ENCODE measurements at places on chromosomes 6 and 20.

DNA sequence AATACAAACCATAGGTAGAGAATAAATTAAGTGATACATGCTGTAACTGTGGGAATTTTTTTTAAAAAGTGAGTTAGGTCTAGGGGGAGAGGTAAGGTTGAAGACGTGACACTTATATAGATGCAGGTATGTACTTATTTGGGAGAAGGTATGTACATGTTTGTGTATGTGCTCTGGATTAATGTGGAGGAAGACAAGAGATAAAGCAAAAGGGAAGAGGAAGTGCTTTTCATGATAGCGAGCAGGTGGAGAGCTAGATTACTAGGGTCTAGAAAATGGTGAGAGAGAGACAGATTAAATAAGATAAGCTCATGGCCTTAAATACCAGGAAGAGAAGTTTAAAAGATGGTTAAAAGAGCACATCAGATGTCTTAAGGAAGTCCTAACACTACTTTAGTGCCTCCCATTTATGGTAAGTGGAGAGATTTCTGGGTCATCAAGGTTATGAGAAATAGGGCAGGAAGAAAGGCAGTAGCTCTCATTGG, 92.5 kb downstream of the MAN1A1 start:
- H3K36me3 ChIP-seq, result no peaks in the 10 kb centered on the region
- no peak overlapping the region for H3K27ac ChIP-seq
- H3K4me1 ChIP-seq, result no peaks in the 10 kb centered on the region
- DNase-seq, result no peak

DNA sequence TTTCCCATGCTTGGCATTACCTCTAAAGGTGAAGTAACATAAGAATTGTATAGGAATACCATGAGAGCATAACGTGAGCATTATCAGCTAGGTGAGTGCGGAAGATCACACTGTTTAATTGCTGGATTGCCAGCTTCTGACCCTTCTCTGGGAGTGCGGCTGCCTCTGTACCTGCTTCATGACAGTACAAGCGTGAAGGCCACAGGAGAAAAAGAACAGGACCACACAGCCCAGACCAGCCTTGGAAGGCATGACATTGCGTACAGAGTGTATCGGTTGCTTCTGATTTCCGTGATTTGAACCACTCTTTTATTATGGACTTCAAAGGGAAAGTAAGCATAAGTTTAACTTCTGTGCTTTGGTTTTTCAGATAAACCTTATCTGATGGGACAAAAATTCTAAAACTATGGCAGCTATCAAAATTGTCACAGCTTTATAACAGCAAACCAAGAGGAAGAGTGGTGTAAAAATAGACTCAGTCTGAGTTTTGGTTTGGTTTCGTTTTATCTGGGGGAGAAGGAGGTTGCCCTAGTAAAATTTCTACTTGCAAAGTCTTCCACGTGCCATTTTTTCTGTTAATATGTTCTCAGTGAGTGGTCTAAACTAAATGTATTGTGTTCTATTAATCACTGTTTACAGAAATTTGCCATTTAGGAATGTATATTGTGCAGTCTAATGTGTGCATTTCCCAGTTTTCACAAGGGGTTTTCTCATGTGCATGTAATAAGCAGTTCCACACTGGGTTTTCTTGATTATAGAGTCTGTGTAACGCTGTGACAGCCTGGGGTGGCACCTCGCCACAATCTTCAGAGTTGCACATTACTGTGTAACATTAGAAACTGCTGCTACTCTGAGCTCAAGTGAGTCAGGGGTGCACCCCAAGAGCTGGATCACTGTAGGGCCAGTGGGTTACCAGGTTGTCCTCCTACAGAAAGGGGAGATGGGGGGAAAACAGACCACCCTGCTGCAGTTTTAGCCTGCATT, 97.3 kb downstream of the RPP40 start:
- no peak overlapping the region for H3K4me3 ChIP-seq
- no peaks in the 10 kb centered on the region for H3K27me3 ChIP-seq
- H3K27ac ChIP-seq, result no peak overlapping the region
- DNase-seq, result no peak
- no peaks in the 10 kb centered on the region for H3K4me1 ChIP-seq

DNA sequence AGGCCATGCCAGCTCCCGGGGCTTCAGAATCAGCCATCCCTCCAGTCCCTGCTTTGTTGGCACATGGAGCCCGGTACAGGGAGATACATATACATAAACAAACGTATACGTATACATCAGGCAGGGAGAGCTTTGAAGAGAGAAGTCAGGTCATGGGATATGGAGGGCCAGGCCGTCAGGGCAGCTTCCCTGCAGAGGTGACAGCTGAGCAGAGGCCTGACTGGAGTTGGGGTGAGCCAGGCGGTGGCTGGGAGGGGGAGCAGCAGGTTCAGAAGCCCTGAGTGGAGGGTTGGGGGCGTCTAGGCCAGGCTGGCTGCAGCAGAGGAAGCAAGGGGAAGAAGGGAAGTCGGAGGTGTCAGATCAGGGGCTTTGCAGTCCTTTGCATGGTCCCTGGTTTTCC, 61.7 kb downstream of the STK35 start:
- no peaks in the 10 kb centered on the region for H3K36me3 ChIP-seq
- no peaks in the 10 kb centered on the region for H3K27me3 ChIP-seq
- no peaks in the 10 kb centered on the region for H3K4me1 ChIP-seq
- DNase-seq, result no peak
- no peak overlapping the region for H3K4me3 ChIP-seq

DNA sequence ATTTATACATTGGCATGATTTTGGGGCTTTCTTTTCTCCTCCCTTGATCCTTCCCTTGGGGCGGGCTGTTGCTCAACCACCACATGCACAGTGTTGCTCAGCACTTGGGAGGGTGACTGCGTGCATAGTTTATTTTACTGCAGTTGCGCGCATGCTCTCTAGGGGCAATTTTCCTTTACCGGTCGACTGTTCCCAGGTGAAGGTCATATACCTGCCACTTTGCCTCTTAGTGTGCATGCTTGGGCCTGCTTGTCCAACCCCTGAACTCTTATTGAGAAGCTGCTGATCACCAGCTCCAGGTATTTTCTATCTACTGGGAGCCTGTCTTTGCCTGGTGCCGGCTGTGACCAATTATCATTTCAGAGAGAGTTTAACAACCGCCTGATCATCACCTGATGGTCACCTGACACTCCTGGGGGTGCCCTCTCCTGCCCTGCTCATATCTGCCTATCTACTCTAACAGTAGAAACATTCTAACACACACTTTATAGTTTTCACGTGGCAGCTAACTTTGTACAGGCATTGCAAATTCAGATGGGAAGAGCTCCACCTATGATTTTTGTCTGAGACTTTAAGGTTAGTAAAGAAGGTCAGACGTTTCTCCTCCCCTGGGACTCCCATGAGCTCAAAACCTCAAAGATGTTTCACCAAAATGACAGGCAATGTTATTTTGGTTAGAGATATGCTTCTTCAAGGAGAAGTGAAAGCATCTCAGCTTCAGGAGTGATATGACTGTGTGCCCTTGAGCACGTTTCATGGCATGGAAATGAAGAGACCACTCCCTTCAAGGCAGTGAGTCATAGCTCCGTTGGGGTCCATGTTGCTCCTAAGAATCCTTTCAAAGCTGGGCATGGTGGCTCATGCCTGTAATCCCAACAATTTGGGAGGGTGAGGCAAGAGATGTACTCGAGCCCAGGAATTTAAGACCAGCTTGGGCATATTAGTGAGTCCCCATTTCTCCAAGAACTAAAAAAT, 227.5 kb upstream of the MYLIP start:
- H3K4me1 ChIP-seq, result no peaks in the 10 kb centered on the region
- no peak overlapping the region for H3K4me3 ChIP-seq
- no peak for DNase-seq
- no peaks in the 10 kb centered on the region for H3K27me3 ChIP-seq

GRCh38 chr6:161161889-161162624, 111.8 kb downstream of the AGPAT4 start:
- peak overlapping the region; percentile 62 for H3K27ac ChIP-seq
- H3K4me3 ChIP-seq, result no peak overlapping the region
- no peaks in the 10 kb centered on the region for H3K27me3 ChIP-seq

- no peak overlapping the region for H3K4me3 ChIP-seq
- no peaks in the 10 kb centered on the region for H3K27me3 ChIP-seq
- no peak overlapping the region for H3K27ac ChIP-seq
- H3K36me3 ChIP-seq, result no peaks in the 10 kb centered on the region
- DNase-seq, result no peak
Observed at GRCh38 chr20:24909086-24909780, 39.8 kb upstream of the CST7 start.

DNA sequence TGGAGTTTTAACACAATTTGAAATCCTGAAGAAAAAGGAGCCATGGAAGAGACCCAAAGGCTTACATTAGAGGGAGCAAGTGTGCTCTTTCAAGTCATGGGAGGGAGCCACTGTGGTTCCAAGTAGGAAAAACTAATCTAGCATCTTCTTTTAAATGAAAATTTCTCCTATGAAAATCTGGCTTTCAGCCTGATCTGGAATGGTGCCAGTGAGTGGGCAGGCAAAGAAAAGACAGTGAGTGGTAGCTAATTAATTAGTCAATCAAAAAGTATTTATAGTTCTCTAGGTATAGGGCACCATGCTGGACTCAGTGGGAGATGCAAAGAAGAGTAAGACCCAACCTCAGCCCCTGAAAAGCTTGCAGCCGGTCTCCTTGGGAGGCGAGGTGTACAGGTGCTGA, 21.9 kb downstream of the CAP2 start:
- H3K27ac ChIP-seq, result no peak overlapping the region
- H3K27me3 ChIP-seq, result no peaks in the 10 kb centered on the region

- DNase-seq, result no peak
- no peaks in the 10 kb centered on the region for H3K27me3 ChIP-seq
- H3K4me3 ChIP-seq, result no peak overlapping the region
Observed at GRCh38 chr6:151306269-151306783, 66.6 kb downstream of the AKAP12 start.

DNA sequence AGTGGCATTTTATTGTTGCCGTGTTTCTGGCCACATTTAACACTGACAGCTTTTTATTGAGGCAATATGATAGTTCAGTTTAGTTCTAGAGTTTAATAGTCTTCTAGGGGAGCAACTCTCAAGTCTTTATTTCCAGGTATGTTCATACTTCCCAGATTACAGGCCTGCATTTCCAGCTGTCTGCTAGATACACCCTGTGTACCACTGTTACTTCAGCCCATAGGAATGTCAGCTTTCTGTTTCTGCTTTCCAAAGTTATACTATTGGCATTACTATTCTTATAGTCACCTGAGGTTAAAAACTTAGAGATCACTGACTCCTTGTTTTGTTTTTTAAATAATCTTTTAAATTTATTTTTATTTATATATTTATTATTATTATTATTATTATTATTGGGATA, 7.6 kb downstream of the ZNF451 start:
- H3K36me3 ChIP-seq, result peaks cover 14% of the 10 kb centered on the region
- DNase-seq, result no peak
- H3K4me3 ChIP-seq, result no peak overlapping the region
- no peaks in the 10 kb centered on the region for H3K27me3 ChIP-seq
- H3K4me1 ChIP-seq, result no peaks in the 10 kb centered on the region
- H3K27ac ChIP-seq, result no peak overlapping the region

GRCh38 chr6:24283043-24283985, 74.5 kb downstream of the DCDC2 start:
- no peaks in the 10 kb centered on the region for H3K4me1 ChIP-seq
- no peaks in the 10 kb centered on the region for H3K36me3 ChIP-seq
- DNase-seq, result peak; percentile 55
- no peaks in the 10 kb centered on the region for H3K27me3 ChIP-seq

- peaks cover 8% of the 10 kb centered on the region for H3K36me3 ChIP-seq
- H3K4me1 ChIP-seq, result no peaks in the 10 kb centered on the region
- H3K27me3 ChIP-seq, result no peaks in the 10 kb centered on the region
- no peak overlapping the region for H3K4me3 ChIP-seq
- no peak for DNase-seq
- no peak overlapping the region for H3K27ac ChIP-seq
Observed at GRCh38 chr6:15515660-15516375, 147.0 kb downstream of the DTNBP1 start.

DNA sequence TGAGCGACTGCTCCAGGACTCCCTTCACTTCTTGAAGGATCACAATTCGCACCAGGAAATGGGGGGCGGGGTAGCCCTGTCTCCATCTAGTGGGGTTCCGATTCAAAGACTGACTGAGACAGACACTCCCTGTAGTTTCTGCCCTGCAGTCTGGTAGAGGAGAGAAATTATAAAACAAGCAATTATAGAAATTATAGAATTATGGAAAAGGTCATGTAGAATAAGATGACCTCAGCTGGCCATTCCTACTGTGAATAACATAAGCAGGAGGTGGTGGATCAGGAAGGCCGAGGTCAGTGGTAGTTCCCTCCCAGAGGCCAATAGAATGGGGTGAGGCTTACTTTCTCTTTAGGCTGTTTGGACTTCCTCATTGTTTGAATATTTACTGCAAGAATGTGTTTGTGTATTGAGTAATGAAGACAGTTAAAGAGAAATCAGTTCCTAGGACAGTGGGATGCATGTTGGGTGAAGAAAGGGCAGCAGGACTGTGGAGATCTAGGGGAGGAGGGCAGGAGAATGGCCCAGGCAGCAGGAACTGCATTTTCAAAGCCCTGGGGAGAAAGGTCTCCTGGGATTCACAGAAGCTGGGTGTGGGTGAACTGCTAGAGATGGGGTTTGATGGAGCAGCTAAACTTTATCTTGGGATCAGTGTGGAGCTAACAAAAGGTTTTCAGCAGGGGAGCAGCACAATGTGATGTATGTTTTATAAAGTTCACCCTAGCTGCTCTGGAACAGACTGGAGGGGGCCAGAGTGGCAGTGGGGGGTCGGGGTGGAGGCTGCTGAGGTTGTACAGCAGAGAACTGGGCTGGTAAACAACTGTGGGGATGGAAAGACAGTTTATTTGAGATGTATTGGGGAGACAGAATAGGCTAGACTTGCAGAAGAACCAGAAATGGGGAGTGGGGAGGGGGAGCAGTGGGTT, 2.1 kb downstream of the ZNF341 start:
- DNase-seq, result no peak
- H3K27me3 ChIP-seq, result no peaks in the 10 kb centered on the region
- H3K36me3 ChIP-seq, result no peaks in the 10 kb centered on the region
- H3K4me3 ChIP-seq, result no peak overlapping the region

GRCh38 chr20:61233590-61233989, 18.5 kb upstream of the CDH4 start:
- no peak for DNase-seq
- H3K27me3 ChIP-seq, result peaks cover 14% of the 10 kb centered on the region
- no peak overlapping the region for H3K27ac ChIP-seq
- H3K36me3 ChIP-seq, result no peaks in the 10 kb centered on the region
- no peaks in the 10 kb centered on the region for H3K4me1 ChIP-seq

DNA sequence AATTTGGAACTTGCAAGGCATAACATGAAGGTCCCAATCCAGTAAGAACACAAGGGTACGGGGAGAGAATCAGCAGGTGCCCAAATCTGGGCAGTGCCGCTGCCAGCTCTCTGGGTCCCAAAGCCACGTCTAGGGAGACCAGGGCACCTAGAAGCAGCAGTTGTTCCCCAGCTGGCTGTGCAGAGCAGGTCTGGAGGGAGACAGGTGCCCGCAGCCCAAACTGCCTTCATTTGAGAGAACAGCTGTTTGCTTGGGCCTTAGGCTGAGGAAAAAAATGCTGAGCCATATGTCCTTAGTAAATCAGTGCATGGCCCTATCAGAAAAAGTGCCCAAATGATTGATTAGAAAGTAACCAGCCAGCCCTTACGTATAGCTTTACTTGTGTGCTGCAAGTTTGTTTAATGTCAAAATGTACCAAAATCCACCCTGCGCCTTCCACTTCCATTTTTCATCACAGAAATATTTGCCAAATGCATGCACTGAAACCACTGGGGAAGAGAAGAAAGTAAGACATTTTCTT, 9.1 kb upstream of the PRELID3B start:
- no peaks in the 10 kb centered on the region for H3K4me1 ChIP-seq
- no peak overlapping the region for H3K4me3 ChIP-seq
- no peaks in the 10 kb centered on the region for H3K36me3 ChIP-seq
- no peak for DNase-seq

Measured in breast epithelium (tissue), 4 donors.